GM12891 (cell line): ENCODE measurements at places on chromosomes 2 and 18.

GRCh38 chr18:46485675-46486194, 171.3 kb downstream of the LOXHD1 start:
- no peak for DNase-seq

DNA sequence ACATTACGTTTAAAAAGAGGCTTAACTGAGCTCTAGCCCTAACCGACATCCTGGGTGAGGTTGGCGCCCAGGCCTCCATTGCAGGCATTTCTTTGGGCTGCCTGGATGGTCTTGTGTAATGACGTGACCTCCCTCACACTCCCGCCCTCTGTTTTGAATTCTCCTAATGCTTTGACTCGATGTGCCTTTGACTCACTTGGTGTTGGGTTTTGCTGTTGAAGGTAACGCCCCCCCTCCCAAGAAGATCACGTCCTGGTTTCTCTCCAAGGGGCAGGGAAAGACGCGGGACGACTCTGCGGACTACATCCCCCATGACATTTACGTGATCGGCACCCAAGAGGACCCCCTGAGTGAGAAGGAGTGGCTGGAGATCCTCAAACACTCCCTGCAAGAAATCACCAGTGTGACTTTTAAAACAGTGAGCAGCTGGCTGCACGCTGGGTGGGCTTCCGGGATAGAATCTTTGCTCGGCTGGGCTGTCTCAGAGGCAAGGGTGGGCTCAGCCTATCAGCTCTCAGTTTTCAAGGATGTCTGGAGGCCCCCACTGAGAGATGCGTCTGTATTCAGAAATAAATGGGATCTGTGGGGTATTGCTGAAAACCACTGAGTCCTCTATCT, 87.9 kb upstream of the ATG16L1 start:
- no peak for DNase-seq

GRCh38 chr18:59208602-59209125, 11.3 kb upstream of the GRP start:
- no peak for DNase-seq

GRCh38 chr2:25419678-25420242, 78.0 kb upstream of the DNMT3A start:
- peak; percentile 26 for DNase-seq

DNA sequence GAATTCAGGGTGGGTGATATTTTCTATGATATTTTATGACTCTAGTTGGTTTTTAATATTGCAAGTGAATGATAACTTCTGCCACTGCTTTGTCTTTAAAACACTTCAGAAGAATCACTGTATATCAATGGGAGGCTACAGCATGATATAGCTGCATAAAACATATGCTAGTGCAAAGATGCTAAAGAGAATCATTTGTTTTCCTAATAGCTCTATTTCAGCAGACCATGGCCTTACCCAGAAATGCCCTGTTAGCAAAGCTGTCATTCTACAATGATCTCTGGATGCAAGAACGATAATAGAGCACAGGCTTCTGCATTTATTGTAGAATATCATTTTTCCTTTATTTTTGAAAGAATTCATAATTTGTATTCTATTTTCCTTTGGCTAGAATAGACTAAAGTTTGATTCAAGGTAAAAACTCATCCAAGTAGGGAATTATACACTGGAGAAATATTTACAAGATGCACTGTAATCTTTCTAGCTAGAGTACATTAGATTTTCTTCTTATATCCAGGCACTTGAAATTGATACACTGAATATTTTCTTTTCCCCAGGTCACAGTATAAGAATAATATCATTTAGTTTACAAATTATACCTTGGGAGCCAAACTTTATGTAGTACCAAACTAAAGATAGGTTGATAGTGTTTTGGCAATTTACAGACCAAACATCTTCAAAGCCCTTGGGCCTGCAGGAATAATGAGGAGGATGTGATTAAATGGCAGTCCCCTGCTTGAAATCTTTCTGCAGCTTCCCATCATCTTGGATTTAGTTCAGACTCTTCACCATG, 252.6 kb upstream of the LINC00305 start:
- no peak for DNase-seq

DNA sequence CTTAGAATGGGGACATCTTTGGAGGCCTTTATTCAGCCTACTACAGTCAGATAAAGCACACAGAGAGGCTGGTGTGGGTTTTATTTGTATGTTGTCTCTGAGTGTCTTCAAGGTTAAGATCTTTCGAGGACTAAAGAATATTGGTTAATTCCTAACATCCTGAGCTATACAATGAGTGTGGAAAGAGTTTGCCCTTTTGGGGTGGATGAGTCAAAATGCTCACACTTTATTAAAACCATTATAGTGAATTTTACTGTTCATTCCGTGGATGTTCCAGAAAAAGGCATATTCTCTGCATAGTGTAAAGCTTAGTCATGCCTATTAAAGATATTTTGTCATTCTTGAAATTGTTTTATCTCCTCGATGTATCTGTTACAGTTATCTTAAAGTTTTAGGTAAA, 29.1 kb upstream of the SLC38A11 start:
- DNase-seq, result no peak

DNA sequence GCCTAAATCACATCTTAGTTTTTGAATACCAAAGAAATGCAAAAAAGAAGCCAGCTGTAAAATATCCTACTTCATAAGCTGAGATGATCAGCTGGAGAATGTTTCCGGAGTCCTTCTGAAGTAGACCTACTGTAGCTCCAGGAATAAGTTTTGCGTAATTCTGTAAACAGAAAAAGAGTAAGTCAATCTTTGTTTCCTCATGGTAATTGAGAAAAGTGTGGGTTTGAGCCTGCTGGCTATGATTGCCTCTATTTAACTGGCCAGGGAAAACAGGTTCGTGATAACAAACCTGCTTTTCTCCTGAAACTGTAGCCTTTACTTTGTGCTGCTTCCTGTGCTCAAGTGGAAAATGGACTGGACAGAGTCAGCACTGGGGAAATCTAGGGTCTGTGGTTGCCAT, 58.2 kb downstream of the ITGB6 start:
- no peak for DNase-seq
